ENCODE measurements at places on chromosomes 5 and 9.

GRCh38 chr9:91178281-91179236 lies 183.2 kb downstream of the AUH start:
- no peak for DNase-seq

- DNase-seq = no peak
Measured at GRCh38 chr5:44051591-44051990, 337.6 kb downstream of the FGF10 start.

DNA sequence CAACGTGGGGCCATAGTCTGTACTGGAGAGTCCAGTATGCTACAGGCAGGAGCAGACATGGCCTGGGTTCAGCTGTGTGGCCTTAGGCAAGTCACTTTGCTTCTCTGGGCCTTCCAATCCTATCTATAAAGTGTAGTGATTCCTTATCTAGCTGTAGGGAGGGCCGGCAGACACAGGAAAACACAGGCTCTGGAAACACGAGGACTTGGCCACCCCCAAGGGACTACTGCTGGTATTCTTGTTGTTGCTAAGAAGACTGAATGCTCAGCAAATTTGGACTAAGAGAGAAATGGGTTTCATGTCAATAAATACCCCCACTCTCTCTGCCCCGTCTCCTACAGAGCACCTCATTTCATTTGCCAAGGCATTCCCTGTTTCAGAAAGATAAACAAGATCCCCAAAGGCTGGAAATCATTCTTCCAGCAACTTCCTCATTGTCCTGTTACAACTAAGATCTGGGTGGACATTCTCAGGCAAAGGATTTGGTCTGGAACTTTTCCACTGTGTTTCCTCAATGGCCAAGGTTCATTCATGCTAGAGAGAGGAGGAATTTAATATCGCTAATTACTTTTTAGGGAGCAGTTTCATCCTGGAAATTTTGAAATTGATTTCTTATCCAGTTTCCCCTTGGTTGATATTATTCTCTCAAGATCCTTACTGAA lies 105.8 kb downstream of the GABBR2 start:
- DNase-seq = no peak

DNA sequence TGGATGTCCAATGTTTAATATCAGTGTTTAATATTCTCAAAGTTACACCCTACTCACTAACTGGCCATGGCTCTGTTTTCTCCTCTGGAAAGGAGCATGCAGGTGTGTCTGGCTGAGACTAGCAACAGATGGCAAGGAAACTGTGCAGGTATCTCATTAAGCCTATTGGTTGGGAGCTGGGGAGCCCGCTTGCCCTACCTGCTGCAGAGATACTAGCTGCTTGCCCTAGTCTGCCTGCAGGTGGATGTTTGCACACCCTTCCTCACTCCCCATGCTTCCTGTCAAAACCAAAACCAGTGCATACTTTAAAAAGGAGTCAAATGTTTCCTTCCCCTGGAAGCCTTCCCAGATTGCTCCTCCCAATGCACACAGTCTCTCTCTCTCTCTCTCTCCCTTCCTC lies 228.3 kb upstream of the RASEF start:
- DNase-seq = no peak

DNA sequence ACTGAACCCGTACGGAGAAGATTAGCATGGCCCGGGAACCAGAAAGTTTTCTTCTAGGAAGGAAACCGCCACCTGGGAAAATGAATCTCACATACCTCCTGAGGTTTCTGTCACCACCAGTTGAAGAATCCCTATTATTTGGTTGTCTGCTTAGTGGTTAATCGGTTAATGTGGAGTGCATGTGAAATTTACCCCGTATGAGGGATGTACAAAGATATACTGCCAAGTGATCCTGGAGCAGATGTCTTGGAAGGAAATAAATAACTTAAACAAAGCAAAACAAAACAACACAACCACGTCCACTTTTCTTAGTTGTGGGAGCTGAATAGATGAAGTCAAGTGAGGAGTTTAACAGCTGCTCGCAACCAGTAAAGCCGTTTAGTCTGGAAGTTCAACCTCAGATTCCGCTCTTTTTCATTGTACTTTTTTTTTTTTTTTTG lies 3.8 kb downstream of the DMRT2 start:
- no peak for DNase-seq

DNA sequence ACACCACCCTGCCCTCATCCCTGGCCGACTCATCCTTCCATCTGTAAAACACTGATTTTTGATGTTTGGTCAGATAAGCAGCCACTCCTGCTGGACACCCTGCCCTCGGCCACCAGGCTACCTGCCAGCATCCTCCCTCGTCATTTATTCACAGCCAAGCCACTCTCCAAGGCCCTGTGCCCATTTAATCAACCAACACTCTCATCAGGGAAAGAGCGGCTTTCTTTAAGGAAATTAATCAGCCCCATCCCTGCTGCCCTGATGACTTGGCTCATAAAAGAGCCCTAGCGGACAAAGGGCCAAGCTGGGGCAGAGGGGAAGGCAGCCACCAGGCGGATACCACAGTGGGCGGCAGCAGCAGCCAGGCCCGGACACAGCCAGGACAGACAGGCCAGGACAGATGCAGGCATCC lies 52.4 kb downstream of the GOLM1 start:
- DNase-seq = no peak

DNA sequence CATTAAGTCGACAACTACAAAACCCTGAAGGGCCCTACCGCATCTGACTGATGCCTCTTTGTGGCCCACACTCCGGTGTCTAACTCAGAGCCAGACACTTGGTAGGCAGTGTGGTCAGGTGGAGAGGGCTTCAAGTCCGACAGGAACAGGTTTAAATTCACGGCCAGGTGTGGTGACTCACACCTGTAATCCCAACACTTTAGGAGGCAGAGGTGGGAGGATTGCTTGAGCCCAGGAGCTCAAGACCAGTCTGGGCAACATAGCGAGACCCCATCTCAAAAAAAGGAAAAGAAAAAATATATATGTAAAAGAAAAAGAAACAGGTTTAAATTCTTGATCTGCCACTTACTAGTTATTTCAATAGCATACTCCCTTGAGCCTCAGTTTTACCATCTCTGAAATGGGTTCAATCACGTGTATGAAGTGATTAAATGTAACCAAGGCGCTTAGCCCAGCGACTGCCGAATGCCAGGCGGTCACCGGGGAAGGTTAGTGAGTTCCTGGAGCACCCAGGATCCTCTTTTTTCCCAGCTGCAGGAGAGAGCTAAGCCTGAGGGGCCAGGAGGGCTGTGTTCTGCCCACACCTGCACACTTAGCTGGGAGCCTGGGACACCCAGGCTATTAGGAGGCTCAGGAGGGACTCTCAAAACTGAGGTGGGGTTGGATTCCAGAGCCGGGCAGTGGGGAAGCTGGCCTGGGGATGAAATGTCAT lies 943 bp downstream of the CLTB start:
- no peak for DNase-seq

GRCh38 chr9:130698514-130698913 lies 4.9 kb downstream of the EXOSC2 start:
- no peak for DNase-seq

DNA sequence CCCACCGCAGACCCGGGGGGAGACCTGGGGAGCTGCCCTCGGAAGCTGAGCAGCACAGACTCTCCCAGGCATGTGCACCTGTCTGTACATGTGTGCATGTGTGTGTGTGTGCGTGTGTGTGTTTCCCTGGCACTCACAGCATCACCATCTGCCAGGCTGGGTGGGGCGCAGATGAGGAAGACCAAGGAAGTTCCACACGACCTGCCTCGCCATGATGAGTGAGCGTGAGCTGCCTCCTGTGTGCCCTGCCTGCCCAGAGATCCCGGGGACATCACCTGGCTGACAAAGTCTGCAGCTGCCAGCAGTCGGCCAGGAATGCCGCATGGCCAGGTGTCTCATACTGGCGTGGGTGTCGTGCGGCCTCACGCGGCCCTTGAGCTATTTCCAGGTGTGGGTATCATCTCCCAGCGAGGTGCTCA lies 4.0 kb upstream of the GPSM1 start:
- DNase-seq = no peak

DNA sequence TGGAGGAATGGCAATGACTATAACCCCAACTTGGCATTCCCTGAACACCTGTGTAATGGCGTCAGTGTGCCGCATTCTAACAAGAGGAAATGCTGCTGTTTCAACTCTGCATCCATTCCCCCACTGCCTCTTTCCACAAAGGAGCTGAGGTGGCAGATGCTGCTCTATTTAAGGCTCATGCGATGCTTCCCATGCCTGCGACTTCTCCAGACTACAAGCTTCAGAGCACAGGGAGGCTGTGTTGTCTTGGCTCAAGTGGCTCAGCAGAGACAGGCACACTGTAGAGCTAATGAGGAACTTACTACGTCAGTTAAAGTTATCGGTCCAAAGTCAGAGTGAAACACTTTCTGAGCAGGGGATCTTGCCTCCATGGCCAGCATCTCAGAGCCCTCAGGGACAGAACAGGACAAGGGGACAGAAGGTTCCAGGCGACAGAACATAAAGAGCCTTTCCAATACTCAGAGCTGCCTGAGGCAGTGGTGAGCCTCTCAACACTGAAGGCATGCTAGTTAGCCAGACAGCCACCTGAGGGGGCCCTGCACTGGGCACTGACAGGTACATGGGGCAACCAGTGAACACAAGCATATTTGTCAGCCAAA lies 21.8 kb downstream of the TNIP1 start:
- DNase-seq = no peak

GRCh38 chr9:1871626-1872419 lies 143.3 kb upstream of the SMARCA2 start:
- no peak for DNase-seq

DNA sequence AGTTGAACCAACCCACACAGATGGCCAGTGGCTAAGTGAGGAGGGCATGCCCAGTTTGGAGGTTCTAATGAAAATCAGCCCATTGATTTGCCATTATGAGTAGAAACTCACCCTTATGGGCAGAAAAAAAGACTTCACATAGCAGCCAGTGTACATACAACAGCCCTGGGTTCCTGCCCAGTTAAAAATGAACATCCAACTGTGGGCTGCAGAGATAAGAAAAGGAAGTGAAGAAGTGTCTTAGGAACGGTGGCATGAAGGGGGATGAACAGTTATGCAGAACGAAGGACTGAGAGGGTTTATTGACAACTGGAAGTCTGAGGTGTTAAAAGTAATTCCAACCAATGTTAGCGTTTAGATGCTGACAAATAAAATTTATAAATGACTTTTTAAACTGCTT lies 118.4 kb downstream of the MARCHF3 start:
- DNase-seq = no peak

GRCh38 chr5:14395411-14395810 lies 186.2 kb upstream of the OTULINL start:
- DNase-seq = no peak

- no peak for DNase-seq
Measured at GRCh38 chr9:127835991-127836516, 18.4 kb downstream of the ENG start.

DNA sequence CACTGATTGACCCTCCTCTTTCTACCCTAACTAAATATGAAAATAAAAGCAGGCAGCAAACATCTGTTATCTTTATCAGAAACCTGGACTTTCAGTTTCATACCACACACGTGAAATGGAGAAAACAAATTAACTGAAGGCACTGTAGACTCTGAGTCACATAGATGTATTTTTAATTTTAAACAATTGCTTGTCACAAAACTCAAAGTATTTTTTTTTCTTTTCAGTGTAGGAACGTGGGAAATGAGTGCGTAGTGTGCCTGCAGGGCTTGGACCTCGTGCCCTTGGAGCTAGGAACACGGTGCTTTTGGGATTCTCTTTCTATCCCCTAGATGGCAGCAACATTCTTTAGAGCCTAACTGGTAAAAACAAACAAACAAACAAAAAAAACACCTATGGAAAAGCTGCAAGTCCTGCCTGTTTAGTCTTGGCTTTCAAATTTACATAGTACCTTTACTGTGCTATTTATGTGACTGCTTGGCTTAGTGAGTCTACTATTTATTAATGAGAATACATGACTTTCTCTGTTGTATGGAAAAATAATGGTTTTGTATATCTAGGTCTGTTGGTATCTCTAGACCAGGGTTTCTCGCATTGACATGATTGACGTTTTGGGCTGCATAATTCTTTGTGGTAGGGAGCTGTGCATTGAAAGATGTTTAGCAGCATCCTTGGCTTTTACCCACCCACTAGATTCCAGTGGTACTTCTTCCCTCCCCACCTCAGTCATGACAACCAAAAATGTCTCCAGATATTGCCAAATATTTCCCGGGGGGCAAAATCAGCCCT lies 16.8 kb upstream of the ACTBL2 start:
- DNase-seq = no peak

GRCh38 chr9:74887041-74887980 lies at the start of gene TRPM6:
TRPM6 (minus strand) TSS chr9:74887921; CDS start chr9:74887856, 65 bp downstream.
- DNase-seq = peak; percentile 1

GRCh38 chr9:114677418-114677817 lies 4.6 kb downstream of the TEX48 start:
- no peak for DNase-seq

- DNase-seq = peak; percentile 17
Measured at GRCh38 chr9:136399176-136400037, 563 bp downstream of the SNAPC4 start.

GRCh38 chr5:91397791-91398190 lies 14.7 kb upstream of the ARRDC3 start:
- no peak for DNase-seq

DNA sequence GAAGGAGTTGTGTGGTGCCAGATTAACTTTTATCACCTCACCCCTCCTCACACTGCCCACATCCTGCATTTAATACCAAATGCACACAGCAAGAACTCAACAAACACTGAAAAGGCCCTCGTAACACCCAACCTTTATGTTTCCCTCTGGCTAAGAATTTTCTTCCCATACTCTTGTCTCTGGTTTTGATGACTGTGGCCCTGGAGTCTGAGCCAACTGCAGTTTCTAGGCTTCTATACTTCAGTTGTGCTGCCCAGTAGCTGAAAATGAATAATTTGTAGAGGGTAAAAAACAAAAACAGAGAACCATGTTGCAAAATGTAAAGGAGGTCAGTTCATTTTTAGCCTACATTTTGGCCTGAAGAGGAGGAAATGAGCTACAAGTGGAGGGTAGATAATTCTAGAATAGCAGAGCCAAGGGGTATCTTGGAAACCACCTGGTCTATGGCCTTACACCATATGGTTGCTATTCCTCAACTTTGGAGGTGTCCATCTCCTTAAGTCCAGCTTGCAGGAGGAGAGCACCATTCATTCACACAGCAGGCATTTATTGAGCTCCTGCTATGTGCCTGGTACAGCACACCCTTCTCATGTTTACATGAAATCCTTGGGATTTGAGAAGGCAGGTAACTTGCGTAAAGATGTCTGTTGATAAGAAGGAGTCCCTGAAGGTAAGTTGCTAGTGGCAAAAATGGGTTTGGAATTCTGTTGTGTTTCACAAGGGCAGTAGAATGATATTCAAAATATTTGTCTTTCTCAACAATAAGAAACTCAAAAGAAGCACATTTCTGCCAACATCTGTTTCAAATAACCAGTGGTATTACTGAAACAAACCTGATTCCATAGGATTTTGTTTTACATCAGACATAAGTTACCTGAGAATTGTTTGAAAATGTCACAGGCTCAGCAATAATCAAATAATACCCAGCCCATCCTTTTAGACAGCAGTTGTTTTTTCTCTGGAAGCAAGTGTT lies 83.8 kb upstream of the TNFAIP8 start:
- DNase-seq = no peak

- no peak for DNase-seq
Measured at GRCh38 chr5:143359869-143360268, 43.6 kb downstream of the NR3C1 start.
